ENCODE measurements at places on chromosomes 6 and 20. TPM values are rescaled to one million over a fixed set of nuclear protein-coding genes. Genes with fewer than 3 reads are reported as not detected.

- no peak for DNase-seq
- H3K27me3 ChIP-seq: no peaks in the 10 kb centered on the region
- H3K27ac ChIP-seq: peak overlapping the region; percentile 89
- H3K4me1 ChIP-seq: peaks cover 43% of the 10 kb centered on the region
- no peaks in the 10 kb centered on the region for H3K36me3 ChIP-seq
Measured at GRCh38 chr6:134436281-134436815, 118.4 kb upstream of the SGK1 start.

GRCh38 chr6:146277142-146277541, 248.3 kb downstream of the GRM1 start:
- peaks cover 5% of the 10 kb centered on the region for H3K27me3 ChIP-seq
- H3K4me3 ChIP-seq: no peak overlapping the region
- H3K4me1 ChIP-seq: peaks cover 1% of the 10 kb centered on the region

GRCh38 chr20:24995741-24996448, 3.3 kb upstream of the APMAP start:
- H3K27me3 ChIP-seq: peaks cover 25% of the 10 kb centered on the region
- H3K27ac ChIP-seq: no peak overlapping the region

- no peaks in the 10 kb centered on the region for H3K36me3 ChIP-seq
- no peak for DNase-seq
- no peaks in the 10 kb centered on the region for H3K4me1 ChIP-seq
- peaks cover 3% of the 10 kb centered on the region for H3K27me3 ChIP-seq
- H3K4me3 ChIP-seq: no peak overlapping the region
Measured at GRCh38 chr20:33311996-33312395, 29.0 kb downstream of the BPIFB1 start.

DNA sequence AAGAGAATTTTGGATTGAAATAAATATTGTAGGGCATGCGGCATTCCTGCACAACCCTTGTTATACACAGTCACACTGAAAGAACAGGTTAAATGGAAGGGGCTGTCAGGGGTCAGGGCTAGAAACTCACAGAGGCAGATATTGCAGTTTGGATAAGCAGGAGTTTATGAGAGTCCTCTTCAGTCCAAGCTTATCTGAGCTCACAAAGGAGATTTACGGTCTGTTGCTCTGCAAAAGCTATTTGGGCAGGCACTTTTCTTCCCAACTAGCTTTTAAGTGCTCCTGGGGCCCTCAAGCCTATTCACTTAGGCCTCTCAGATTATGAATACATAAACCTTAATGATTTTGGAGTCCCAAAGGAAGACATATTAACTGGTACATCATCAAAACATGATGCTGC, 156.2 kb downstream of the SOX4 start:
- H3K36me3 ChIP-seq: no peaks in the 10 kb centered on the region
- H3K4me3 ChIP-seq: no peak overlapping the region
- no peak overlapping the region for H3K27ac ChIP-seq

- no peaks in the 10 kb centered on the region for H3K36me3 ChIP-seq
- H3K27me3 ChIP-seq: no peaks in the 10 kb centered on the region
- H3K4me1 ChIP-seq: peaks cover 8% of the 10 kb centered on the region
- no peak overlapping the region for H3K27ac ChIP-seq
Measured at GRCh38 chr6:97215157-97215769, 67.8 kb downstream of the MMS22L start.

- peaks cover 2% of the 10 kb centered on the region for H3K27me3 ChIP-seq
- peaks cover 5% of the 10 kb centered on the region for H3K4me1 ChIP-seq
- H3K4me3 ChIP-seq: no peak overlapping the region
- no peak for DNase-seq
- H3K36me3 ChIP-seq: no peaks in the 10 kb centered on the region
- H3K27ac ChIP-seq: no peak overlapping the region
Measured at GRCh38 chr6:39357998-39358686, 35.6 kb upstream of the KCNK16 start.

- H3K27me3 ChIP-seq: peaks cover 2% of the 10 kb centered on the region
- no peak overlapping the region for H3K27ac ChIP-seq
- no peak overlapping the region for H3K4me3 ChIP-seq
- no peaks in the 10 kb centered on the region for H3K36me3 ChIP-seq
- H3K4me1 ChIP-seq: no peaks in the 10 kb centered on the region
- DNase-seq: no peak
Measured at GRCh38 chr6:130825772-130826441, 1.3 kb upstream of the SMLR1 start.

GRCh38 chr6:7463785-7464184, 74.2 kb downstream of the RIOK1 start:
- DNase-seq: no peak
- H3K36me3 ChIP-seq: no peaks in the 10 kb centered on the region
- H3K4me1 ChIP-seq: peaks cover 26% of the 10 kb centered on the region
- no peaks in the 10 kb centered on the region for H3K27me3 ChIP-seq
- H3K27ac ChIP-seq: peak overlapping the region; percentile 84

DNA sequence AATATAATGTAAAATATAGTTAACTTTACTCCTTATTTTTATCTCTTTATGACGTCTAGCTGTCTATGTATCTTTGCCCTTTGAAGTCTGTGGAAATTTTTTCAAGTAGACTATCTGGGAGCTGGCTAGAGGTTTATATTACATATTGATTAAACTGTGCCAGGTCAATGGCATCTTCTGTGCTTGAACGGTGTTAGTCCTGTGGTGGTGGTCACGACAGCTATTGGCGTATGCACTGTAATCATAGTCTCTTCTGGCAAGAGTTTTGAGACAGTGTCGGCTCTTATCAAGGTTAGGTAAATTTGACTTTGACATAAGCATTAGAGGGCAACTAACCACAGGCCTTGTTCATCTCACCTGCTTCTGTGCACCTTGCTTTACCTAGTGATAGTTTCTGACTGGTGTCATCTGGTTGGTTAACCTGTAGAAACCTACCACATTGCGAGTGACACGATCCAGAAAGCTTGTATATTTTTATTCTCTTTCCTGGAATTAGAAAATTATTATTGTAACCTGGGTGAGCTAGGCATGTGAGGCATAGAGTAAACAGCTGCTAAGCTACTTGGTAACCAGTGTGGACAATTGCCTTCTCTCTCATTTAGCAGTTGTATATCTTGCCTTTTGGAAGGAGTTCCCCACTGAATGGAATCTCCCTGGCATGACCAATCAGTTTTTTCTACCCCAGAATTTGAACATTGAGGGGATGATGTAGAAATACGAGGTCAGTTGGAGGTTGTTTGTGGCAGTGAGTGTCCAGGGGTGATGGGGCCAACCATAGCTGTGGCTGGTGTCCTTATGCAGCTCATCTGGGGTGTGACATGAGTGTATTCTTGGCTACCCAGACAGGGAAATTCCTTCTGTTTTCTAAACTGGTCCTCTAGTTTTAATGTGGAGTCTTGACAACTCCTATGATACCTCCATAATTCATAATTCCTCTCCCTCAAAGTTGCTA, 45.9 kb downstream of the SH3BGRL2 start:
- H3K27ac ChIP-seq: no peak overlapping the region
- DNase-seq: no peak
- no peaks in the 10 kb centered on the region for H3K4me1 ChIP-seq
- H3K4me3 ChIP-seq: no peak overlapping the region
- peaks cover 2% of the 10 kb centered on the region for H3K27me3 ChIP-seq

DNA sequence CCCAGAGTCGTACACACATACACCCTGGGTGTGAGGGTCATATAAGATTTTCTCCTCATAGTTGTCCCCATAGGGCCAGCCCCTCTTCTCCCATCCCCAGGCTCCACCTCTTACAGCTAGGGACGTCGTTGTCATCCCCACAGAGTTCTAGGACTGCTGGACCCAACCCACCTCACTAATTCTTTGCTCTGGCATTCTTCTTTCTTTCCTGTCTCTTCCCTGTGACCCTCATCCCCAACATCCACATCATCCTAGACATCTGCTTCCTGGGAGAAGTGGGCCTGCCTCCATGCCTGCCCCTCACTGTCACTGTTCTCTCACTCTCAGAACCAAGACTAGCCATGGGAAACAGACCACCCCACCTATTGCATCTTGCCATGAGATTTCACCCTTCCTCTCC, 1.1 kb downstream of the PSMF1 start:
- peaks cover 14% of the 10 kb centered on the region for H3K36me3 ChIP-seq
- H3K27me3 ChIP-seq: no peaks in the 10 kb centered on the region
- no peak for DNase-seq
- peaks cover 68% of the 10 kb centered on the region for H3K4me1 ChIP-seq

DNA sequence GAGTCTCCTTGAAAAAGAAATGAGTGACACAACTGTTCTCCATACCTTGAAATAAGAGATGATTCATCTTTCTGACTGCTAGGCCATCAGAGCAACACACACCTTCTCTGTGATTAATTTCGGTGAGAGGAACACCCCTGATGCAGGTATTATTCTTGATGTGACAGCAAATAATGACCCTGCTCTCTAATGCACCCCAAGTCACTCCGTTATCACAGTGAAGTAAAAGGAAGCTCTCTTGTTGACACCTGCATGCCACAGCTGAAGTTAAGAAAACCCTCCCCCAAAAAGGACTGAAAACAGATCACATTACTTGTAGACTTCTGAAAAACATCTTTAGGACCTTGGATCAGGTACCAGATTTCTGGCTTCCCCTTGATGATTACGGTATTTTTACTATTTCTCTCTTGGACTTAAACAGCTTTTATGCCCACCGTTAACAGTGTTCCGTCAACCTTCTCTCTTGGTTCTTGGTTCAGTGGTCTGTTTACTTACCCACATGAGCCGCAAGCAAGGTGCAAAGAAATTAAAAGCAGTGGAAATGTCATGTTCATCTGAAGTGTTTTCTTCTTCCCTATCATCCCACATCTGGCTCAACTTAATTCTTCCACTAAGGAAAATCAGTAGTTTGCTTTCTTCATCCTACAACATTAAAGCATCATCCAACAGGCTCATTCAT, 249.7 kb downstream of the GMPR start:
- peaks cover 7% of the 10 kb centered on the region for H3K4me1 ChIP-seq
- DNase-seq: no peak
- H3K27me3 ChIP-seq: no peaks in the 10 kb centered on the region

- no peak for DNase-seq
- no peaks in the 10 kb centered on the region for H3K36me3 ChIP-seq
- peaks cover 6% of the 10 kb centered on the region for H3K27me3 ChIP-seq
Measured at GRCh38 chr20:40643891-40644290, 45.1 kb downstream of the MAFB start.

GRCh38 chr20:61049684-61050083, 202.4 kb upstream of the CDH4 start:
- no peaks in the 10 kb centered on the region for H3K36me3 ChIP-seq
- no peak overlapping the region for H3K4me3 ChIP-seq
- no peak overlapping the region for H3K27ac ChIP-seq
- H3K4me1 ChIP-seq: no peaks in the 10 kb centered on the region

DNA sequence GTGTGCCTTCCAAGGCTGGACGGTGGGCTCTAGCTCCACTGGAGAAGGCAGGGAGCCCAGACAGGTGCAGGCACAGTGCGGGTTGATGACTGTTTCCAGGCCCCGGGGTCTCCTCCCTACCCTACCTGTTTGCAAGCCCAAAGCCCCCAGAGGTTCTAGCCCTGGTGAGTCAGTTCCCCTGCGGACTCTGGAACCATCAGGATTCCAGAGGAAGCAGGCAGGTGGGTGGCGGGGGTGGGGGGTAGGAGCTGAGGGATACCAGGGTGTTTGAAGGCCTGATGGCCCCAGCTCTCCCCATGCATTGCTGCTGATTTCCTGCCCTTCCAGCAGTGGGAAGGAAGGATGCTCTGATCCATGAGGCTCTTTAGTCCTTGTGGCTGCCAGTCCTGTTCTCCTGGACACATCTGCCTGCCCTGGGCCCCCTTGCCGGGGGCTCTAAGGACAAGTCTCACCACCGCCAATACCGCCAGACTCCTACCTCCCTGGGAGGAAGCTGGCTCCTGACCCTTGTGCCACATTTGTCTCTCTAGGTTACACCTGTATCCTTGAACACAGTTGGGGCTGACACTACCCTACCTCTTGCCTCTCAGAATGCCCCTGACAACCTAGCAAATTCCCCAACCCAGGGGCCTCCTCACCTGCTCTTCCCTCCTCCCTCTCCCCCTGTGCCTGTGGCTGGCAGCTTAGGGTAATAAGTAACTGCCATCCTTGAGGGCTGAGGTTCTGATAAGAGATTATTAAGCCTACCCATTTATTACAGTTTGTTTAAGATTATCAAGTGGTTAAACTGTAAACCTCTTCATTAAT, 21.7 kb downstream of the KCNK5 start:
- no peaks in the 10 kb centered on the region for H3K4me1 ChIP-seq
- no peaks in the 10 kb centered on the region for H3K27me3 ChIP-seq
- H3K36me3 ChIP-seq: no peaks in the 10 kb centered on the region
- no peak overlapping the region for H3K27ac ChIP-seq
- no peak for DNase-seq

GRCh38 chr6:131838051-131838450, 30.2 kb downstream of the ENPP1 start:
- H3K4me3 ChIP-seq: no peak overlapping the region
- no peaks in the 10 kb centered on the region for H3K36me3 ChIP-seq
- no peak overlapping the region for H3K27ac ChIP-seq
- H3K27me3 ChIP-seq: no peaks in the 10 kb centered on the region
- peaks cover 3% of the 10 kb centered on the region for H3K4me1 ChIP-seq

- H3K36me3 ChIP-seq: no peaks in the 10 kb centered on the region
- no peak for DNase-seq
- H3K27ac ChIP-seq: no peak overlapping the region
- H3K27me3 ChIP-seq: peaks cover 2% of the 10 kb centered on the region
- H3K4me3 ChIP-seq: no peak overlapping the region
Measured at GRCh38 chr6:8658416-8658815, 223.1 kb upstream of the SLC35B3 start.

GRCh38 chr20:15445056-15445840, 1107.8 kb upstream of the FLRT3 start:
- no peak overlapping the region for H3K27ac ChIP-seq
- H3K36me3 ChIP-seq: no peaks in the 10 kb centered on the region
- no peak for DNase-seq
- no peaks in the 10 kb centered on the region for H3K27me3 ChIP-seq
- H3K4me3 ChIP-seq: no peak overlapping the region
- H3K4me1 ChIP-seq: no peaks in the 10 kb centered on the region

GRCh38 chr6:166025149-166025898, 142.3 kb downstream of the TBXT start:
- peak overlapping the region; percentile 70 for H3K27ac ChIP-seq
- no peaks in the 10 kb centered on the region for H3K36me3 ChIP-seq
- peaks cover 41% of the 10 kb centered on the region for H3K4me1 ChIP-seq

The OTOR gene
- not detected for total RNA-seq

The BEND6 gene
- 9.2 TPM for total RNA-seq

The C20orf144 gene
- 0.37 TPM for total RNA-seq

The MAP3K4 gene
- 20.7 TPM for total RNA-seq

The SYTL3 gene
- total RNA-seq: 0.31 TPM

The SLC52A3 gene
- not detected for total RNA-seq

The SLC26A8 gene
- total RNA-seq: not detected

The VIP gene
- not detected for total RNA-seq

The PSORS1C1 gene
- total RNA-seq: 6.2 TPM

The CPNE1 gene
- 180 TPM for total RNA-seq

The PPP1R16B gene
- not detected for total RNA-seq

The LY6G6F gene
- not detected for total RNA-seq

The PXT1 gene
- not detected for total RNA-seq

The BHLHE23 gene
- not detected for total RNA-seq

The STMND1 gene
- not detected for total RNA-seq

The CRYBG1 gene
- 2.4 TPM for total RNA-seq

Measured in osteocyte (in vitro differentiated cells).